ENCODE measurements at places on chromosomes 3 and 15.
A peak's percentile ranks its signal among the peaks of the same experiment; 100 is the strongest.

DNA sequence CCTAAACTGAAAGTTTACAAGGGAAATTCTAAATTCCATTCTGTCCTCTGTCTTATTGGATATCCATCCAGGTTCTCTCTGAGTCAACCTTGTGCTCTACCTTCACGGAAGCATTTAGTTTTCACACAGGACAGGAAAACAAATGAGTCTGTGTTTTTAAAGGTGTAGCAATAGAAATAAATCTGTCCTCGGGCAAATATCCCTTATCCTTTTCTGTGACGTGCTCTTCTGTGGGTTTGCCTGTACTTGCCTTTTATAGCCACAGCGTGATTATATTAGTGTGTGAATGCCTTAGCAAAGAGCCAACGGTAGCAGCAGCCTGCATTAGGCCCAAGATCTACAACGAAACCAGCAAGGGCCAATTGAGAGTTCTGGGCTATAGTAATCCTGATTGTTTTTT lies 127.2 kb upstream of the PLSCR5 start:
- no peak for DNase-seq

GRCh38 chr3:41323467-41324155 lies 124.3 kb downstream of the CTNNB1 start:
- no peak for DNase-seq

GRCh38 chr15:38524156-38524555 lies 40.5 kb downstream of the RASGRP1 start:
- DNase-seq: no peak

DNA sequence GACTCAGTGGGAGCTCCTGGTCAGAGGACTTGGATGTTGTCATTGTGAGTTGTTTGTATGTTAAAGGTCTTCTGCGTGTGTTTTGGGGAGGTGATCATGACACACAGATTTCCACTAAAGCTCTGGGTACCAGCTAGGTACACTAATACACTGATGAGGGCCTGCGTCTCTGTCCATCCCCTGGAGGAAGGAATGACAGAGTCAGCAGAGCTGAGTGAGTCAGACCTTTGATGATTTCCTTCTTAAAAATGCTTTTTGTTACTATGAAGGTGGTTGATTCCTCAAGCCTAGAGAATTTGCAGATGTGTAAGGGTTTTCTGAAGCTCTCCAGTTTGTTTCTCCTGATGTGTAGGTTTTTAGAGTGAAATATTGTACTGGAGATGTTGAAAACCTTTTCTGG lies 424.1 kb upstream of the TPM1 start:
- DNase-seq: no peak

- DNase-seq: no peak
Measured at GRCh38 chr3:84077479-84077878, 881.3 kb upstream of the CADM2 start.

DNA sequence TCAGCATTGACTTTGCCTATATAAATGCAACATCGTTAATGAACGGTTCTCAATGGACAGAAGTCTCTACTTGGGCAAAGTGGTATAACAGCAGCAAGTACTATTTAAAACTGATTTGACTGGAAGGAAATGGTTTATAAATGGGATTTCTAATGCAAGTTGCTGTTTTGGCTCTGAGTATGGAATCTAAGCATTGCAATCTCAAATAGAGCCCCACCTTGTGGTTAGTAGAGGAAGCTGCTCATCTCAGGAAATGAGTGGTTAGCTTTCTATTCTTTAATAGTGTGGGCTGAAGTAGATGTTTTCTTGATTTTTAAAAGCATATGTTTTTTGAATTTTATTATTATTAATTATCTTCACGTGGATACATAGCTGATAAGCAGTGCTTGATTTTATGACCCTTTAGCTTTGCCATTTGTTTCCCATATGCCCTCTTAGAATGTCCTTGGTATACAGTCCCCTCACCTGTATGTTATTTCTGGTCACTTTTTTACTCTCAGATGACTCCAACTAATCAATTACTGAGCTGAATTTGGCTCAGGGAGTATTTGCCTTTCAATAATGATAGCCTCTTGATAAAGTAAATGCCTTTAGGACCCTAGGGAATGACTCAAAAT lies 67.1 kb downstream of the OXSM start:
- DNase-seq: no peak

GRCh38 chr3:52087731-52088130 lies 31.4 kb upstream of the DUSP7 start:
- DNase-seq: no peak

- no peak for DNase-seq
Measured at GRCh38 chr3:135965129-135965505, 411 bp upstream of the PPP2R3A start.

DNA sequence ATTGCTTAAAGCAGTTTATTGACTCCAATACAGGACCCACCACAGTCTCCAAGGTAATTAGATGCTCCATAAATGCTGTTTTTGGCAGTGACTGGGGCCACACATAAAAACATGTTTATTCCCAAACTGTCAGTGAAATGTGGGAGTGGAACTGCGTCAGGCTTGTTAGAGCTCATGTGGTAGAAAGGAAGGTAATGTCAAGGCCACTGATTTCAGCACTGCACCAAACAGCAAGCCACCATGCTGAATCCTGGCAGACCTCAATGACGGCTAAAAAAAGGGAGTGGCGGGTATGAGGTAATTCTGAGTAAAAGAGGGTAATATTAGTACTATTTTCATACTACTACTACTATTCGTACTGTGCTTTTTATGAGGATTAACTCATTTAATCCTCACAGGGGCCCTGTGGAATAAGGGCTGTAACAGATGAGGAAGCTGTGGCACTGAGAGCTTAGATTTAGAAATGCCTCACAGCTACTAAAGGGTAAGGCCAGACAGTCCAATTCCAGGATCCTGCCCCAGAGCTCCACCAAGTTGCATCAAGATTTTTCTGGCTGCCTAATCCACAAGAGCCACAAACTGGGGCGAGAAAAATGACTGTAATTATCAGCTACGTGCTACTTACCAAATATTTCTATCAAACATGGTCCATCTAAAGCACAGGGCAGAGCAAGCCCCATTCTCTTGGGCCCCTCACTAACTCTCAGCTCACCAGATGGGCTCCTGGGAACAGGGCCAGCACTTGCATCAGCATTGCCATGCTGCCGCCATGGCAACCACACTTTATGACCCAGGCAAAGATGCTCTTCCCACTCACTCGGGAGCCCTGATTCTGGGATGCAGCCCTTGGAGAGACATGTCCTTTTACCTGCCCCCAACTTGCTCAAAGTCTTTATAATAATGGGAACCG lies 83.6 kb upstream of the SPATA12 start:
- no peak for DNase-seq

GRCh38 chr15:40338921-40339620 lies 1.7 kb downstream of the CCDC9B start:
- DNase-seq: no peak

GRCh38 chr15:55774113-55774970 lies 31.4 kb upstream of the PRTG start:
- DNase-seq: peak; percentile 51

GRCh38 chr3:25483456-25483855 lies 55.4 kb downstream of the RARB start:
- DNase-seq: no peak

GRCh38 chr3:197209366-197210260 lies 88.8 kb downstream of the DLG1 start:
- no peak for DNase-seq

DNA sequence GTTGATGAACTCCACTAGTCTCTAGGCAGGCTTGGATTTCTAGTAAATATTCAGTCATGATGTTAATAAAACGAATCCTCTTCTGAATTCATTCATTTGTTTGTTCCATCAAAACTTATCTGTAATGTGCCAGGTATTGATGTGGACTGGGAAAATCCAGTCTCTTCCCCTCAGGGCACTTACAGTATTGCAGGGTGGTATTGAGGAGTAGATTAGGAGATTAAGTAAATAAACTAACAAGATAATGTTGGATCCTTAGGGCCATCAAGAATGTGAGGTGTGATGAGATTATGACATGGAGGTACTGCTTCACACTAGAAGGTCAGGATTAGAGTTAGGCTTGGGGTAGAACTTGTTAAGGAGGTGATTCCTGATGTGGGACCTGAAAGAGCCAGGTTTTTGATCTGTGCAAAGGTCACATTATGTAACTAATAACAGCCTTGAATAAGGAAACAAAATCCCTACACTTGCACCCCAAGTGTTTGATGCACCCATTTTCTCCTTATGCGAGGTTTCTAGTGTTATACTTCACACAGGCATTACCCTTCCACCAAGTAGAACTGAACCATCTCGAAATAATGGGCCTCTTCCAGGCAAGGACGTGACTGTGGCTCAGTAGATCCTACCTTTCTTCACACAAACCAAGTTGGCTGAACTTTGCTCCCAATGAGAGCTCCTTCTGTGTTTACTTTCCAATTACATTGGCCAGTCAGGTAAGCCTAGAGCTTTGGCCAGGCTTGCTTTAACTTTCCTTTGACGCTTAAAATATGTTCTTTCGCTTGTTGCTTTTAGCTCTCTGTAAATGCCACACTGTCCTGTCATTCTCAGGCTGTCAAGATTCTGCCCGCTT lies 16.7 kb downstream of the MCTP2 start:
- DNase-seq: no peak

- no peak for DNase-seq
Measured at GRCh38 chr15:40340740-40341400, at the start of gene CCDC9B. Gene CCDC9B, minus strand, starts transcription at chr15:40340939. Its CDS starts 120 bp downstream, at chr15:40340819.

DNA sequence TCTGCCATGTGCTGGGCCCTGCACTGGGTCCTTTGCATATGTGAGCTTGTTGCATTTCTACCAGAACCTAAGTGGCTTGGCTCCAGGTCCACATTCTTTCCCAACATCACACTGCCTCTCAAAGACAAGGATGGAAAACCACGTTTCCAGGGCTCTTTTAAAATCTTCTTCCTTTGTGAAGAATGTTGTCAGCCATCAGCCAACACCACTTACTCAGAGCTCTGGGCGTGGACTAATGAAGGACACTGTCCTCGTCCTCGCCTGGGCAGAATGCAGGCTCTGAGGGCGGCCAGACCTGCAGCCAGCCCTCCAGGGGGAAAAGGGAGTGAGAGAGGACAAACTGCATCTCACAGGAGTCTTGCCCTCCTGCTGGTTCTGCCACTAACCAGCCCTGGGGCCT lies 49.7 kb downstream of the MAGEF1 start:
- DNase-seq: no peak

DNA sequence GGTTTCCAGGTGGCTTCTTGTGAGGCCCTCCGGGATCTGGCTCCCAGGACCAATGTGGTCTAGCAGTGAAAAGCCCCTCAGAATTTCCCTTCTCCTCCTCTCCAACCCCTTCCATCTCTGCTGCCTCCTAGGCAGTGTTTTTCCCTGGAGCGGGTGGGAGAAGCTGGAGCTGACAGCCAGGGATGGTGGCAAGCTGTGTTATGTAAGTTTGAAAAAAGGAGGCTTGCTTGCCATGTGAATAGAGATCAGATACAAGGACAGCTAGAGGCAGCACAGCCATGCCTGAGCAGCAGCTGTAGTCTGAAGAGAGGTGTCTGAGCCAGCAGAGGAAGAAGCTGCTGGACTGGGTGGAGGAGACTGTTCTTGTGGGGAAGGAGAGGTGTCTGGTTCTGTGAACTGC lies 20.6 kb downstream of the SNAPC5 start:
- DNase-seq: no peak

GRCh38 chr15:20358779-20359414 lies 182.7 kb downstream of the GOLGA6L6 start:
- DNase-seq: no peak

GRCh38 chr3:150965436-150965835 lies 7.1 kb downstream of the CLRN1 start:
- no peak for DNase-seq

DNA sequence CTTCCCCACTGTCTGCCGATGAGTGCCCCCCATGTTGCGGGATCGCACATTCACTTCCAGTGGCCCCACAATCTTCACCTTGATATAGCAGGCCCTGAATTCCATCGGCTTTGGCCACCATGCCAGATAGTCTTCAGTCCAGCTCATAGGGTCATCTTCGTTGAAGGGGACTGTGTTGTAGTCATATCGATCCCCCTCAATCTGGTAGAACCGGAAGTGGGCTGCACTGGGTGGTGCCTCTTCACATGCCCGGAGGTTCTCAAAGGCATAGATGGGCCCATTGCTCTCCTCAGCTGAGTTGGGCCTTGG lies 12.1 kb upstream of the CLPX start:
- DNase-seq: no peak

- DNase-seq: no peak
Measured at GRCh38 chr3:113054552-113054951, 63.8 kb downstream of the GTPBP8 start.

DNA sequence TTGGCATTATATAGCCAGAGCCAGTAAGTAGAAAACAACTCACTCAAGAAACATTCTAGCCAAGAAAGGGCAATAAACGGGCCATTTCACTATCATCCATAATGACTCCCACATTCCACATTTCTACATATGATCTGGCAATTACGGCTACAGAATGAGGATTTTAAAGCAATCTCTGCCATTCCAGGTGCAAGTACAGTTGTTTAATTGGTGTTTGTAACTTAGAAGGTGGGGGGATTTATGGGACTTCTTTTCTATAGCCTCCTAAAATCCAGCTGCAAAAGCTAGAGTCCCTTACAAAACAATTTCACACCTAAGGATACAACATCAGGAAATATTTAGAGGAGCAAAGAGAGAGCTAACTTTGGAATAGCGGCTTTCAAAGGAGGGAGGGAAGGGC lies 295.4 kb upstream of the RORA start:
- no peak for DNase-seq

DNA sequence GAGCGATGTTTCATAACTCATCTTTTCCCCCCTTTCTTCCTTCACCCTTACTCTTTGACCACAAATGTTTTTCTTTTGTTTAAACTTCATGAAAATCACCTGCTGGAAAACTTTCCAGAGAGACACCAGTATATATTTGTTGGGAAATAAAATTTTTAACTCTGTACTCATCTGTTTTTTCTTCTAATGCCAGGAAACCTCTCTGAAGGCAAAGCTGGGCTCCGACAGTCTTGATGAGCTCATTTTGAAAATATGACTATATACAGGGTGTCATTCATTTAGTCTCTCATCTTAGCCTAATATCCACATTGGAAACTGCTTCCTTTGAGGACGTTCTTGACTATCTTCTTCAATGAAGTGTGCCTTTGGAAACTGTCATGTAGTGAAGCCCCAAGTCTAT lies 339.6 kb upstream of the ROBO2 start:
- no peak for DNase-seq

DNA sequence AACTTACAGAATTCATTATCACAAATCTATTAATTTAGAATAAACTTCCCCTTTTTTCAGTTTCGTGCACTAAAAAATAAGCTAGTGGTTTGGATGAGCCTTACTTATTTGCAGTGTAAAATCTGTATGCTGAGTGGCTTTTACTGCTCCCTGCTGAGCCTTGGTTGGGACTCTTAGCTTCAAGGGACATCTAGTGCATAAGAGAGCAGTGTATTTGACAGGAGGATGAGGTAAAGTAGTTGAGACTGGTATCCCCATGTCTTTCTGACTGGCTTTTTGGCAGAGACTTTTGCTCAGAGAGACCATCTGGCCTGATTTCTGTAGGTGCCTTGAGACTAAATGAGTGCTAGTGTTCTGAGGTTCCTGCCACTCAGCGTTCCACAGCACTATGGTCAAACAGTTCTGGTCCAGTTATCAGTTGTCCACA lies 11.8 kb downstream of the CAPN7 start:
- DNase-seq: no peak
